NCI-H2171 (cell line): ENCODE measurements at places on chromosomes 3 and 15.

- no peak for DNase-seq
Measured at GRCh38 chr3:89586256-89586655, 478.8 kb downstream of the EPHA3 start.

GRCh38 chr3:51711352-51712037 lies 4.6 kb downstream of the GRM2 start:
- DNase-seq: no peak

DNA sequence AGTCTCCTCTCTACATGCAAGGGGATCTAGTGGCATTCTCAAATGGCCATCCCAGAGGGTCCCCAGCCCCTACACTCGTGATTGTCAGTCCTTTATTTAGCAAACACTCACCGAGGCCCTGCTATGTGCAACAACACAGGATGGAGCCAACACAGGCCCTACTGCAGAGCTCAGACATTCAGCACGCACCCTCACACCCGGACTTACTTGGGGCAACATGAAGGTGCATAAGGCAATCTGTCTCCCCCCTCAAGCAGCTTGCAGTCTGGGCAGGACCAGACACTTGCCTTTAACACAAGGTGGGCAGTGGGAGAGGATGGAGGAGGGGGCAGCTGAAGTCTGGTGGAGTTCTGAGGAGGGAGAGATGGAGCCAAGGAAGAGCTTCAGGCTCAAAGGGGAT lies 258.4 kb downstream of the XXYLT1 start:
- no peak for DNase-seq

- DNase-seq: peak; percentile 59
Measured at GRCh38 chr3:184540777-184541681, 20.6 kb upstream of the EPHB3 start.

DNA sequence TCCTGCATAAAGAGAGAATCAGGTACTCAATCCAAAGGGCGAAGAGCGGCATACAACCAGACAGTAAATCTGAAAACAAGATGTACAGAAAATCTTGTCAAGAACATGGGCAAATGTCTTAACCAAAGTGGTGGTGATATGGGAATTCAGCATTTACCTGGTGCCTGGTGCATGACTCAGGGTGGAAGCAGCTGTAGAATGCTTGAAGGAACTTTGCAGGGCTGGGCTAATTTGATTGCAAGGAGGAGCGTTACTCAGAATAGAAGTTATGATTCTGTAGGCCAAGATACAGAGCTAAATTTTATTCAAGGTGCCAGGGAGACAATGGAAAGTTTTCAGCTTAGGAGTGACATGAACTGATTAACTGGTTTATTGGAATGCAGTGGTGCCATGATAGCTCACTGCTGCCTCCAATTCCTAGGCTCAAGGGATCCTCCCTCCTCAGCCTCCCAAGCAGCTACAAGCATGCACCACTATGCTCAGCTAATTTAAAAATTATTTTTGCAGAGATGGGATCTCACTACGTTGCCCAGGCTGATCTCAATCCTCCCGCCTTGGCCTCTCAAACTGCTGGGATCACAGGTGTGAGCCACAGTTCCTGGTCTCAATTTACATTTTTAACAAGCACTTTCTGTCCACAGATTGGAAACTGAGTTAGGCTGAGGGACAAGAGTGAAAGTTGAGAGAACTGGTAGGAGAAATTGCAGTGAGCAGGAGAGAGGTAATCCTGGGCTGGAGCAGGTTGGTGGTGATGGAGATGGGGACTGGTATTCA lies 91.5 kb upstream of the TBC1D5 start:
- no peak for DNase-seq

- no peak for DNase-seq
Measured at GRCh38 chr15:35522061-35522460, 23.9 kb downstream of the DPH6 start.
